ENCODE measurements at places on chromosomes 7 and 10.

DNA sequence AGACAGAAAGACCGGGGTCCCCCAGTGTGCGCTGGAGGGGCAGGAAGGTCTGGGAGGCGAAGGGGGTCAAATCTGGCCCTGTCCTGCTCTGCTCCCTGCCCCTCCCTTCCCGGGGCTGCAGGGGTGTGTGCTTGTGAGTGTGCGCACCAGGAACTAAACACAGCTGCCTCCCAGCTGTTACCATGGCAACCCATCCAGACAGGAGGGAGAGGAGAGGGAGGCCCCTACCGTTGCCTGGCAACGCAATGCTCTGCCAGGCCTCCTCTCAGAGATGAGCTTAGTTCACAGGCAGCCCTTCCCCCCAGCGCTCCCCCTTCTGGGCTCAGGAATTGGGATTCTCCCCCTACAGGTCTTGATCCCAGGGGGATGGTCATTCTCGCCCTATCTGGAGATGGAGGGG, 6.1 kb downstream of the NYAP1 start:
- DNase-seq = no peak

DNA sequence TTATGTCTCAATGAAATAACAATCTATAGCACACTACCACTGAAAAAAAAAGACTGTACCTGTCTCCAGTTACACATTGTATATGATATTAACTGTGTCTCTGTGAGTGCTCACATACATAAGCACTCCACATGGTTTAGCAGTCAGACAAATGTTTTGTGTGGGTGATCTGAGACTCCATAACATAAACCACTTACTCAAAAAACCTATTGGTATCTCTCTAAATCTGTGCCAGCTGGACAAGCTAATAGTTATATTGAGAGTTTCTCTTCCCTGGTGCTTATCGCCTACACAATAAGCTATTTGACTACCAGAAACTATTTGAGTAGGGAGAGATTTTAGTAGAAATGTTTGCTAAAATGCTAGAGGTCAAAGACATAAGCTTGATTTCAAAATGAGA, 190.1 kb upstream of the AGR3 start:
- DNase-seq = no peak

GRCh38 chr7:89549768-89550167, 604.5 kb upstream of the STEAP1 start:
- no peak for DNase-seq

GRCh38 chr10:122282253-122282671, 11.2 kb downstream of the BTBD16 start:
- no peak for DNase-seq

GRCh38 chr10:102316421-102316820, 71.1 kb downstream of the GBF1 start:
- DNase-seq = no peak

Measured in effector memory CD4-positive, alpha-beta T cell (primary cell).